Right cardiac atrium (tissue), 5 donors: ENCODE measurements at places on chromosomes 4 and X. TPM values are rescaled to one million over a fixed set of nuclear protein-coding genes. Genes with fewer than 3 reads are reported as not detected.

- DNase-seq: no peak
These were observed 38.5 kb downstream of the PRIMPOL start for GRCh38 chr4:184688005-184688404.

PAGE1 gene
- not detected for total RNA-seq

DNA sequence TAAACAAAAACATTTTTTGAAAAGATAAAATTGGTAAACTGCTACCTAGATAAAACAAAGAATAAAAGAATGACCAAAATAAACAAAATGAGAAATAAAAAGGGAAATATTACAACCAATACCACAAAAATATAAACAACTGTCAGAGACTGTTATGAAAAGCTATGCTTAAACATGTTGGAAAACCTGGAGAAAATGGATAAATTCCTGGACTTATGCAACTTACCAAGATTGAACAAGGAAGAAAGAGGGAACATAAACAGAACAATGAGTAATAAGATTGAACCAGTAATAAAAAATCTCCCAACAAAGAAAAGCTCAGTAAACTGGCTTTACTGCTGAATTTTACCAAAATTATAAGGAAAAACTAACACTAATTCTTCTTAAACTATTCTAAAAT lies 518.7 kb downstream of the GRXCR1 start:
- no peak for DNase-seq

DNA sequence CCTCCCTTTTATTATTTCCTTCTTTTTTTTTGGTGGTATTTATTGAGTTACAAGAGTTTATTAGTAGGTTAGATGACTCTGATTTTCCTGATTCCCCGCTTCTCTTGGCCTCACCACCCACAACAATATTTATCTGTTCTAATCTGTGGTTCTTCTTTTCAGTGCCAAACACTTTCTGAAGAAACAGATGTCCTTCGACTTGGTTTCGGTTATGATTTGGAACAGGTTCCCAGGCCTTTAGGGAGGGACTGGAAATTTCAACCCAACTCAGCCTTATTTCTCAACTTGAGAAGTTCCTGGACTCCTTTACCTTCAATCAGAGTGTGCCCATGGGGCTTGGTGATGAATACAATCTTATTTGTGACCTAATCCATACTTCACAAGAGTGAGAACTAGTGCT lies 108.1 kb downstream of the UCHL1 start:
- DNase-seq: no peak

DNA sequence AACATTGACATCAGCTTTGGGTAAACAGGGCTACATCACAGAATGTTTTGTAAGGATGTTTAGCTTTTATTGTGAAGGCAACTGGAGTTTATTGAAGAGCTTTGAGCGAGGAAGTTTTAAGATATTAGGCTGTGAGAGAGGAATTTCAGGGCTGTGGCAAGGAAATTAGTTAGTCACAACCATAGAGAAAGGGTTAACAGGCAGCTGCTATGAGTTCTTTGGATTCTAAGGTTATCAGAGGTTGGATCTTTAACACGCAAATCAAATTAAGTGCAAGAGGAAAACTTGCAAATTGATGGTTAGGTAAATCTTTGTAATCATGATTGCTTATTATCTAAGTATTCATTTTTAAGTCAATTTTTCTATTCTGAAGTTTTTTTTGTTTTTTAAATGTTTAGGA lies 156.0 kb downstream of the UGT8 start:
- no peak for DNase-seq

DNA sequence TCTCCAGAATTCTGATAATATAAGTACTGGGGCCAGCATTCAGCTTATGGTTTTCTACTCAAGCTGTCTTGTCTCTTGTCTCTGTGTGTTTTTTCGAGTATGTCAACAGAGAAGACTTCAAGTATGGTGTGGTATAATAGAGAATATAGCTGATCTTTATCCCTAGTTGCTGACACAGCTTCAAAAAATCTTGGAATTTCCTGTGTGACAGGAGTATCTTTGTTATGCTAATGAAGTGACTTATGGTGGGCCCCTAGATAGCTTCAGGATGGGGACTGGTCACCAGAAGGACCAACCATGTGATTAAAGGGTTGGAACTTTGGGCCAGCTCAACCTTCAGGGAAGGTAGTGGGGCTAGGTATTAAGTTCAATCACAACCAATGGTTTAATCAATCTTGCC lies 2.9 kb downstream of the GPRASP3 start:
- DNase-seq: no peak

- no peak for DNase-seq
These were observed 121.8 kb upstream of the AP1S2 start for GRCh38 chrX:15976396-15976795.

- no peak for DNase-seq
These were observed 30.2 kb upstream of the NKX6-1 start for GRCh38 chr4:84529169-84529751.

GRCh38 chr4:93710101-93710846 lies 118.3 kb upstream of the ATOH1 start:
- DNase-seq: no peak

ACOT9 gene
- total RNA-seq: 37.4 TPM

- no peak for DNase-seq
These were observed 219.0 kb downstream of the TLL1 start for GRCh38 chr4:166091912-166092510.

DNA sequence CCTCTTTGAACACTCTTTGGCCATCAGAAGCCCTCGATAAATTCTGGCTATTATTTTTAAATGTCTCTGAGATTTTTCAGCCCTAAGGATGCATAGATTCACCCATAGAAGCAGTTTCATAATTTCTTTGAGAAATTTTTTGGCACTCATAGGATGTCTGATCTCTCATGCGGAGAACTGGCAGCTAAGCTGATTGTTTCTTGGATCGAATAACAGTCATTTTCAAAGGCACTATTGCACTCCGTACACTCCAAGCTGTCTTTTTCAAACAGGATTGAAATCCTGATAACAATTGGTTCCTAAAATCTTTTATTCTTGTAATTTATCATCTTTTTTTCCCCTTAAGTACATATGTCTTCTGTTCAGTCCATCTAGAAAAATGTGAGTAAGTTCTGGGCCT lies 411.9 kb downstream of the SPOCK3 start:
- no peak for DNase-seq

- no peak for DNase-seq
These were observed 30.3 kb upstream of the BRS3 start for GRCh38 chrX:136457303-136457917.

- DNase-seq: no peak
These were observed 21.4 kb upstream of the PPP2R2C start for GRCh38 chr4:6493658-6494304.

DNA sequence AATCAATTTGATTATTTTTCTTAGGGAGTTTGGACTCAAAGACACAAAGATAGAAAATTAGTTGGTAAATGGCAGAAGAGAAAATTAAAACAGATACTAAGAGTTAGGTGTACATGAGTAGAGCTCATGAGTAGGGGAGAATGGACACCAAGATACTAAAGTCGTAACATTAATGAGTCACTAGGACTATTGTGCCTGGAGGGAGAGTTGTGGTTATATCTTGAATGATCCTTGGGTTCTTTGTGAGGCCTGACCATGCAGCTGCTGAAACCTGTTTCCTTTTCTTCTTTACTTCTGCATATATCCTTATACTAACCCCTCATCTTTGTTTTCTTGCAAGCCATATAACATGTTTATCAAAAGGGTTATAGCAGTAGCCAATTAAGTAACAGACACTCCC lies 532.8 kb downstream of the RPA4 start:
- DNase-seq: no peak
